Right lobe of liver (tissue), 6 donors: ENCODE measurements at places on chromosomes 6 and 20.

GRCh38 chr6:84635081-84635761 lies 129.2 kb downstream of the TBX18 start:
- DNase-seq: no peak

DNA sequence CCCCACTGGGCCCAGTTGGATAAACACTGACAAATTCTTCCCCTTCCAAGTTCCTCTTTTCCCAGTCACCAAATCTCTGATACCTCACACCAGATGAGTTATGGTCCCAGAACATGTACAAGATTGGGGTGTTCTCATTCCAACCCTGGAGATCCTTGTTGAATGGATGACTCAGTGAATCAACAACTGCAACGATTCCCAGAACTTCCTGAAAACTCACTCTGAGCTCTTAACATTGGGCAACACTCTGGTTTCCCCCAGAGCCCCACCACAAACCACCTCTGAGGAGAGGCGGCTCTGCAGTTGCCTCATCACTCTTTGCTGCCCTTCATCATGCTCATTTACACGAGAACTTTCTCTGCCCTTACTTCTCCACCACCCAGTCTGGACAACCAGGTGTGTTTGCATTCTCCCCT lies 115.2 kb downstream of the MRPL14 start:
- no peak for DNase-seq

DNA sequence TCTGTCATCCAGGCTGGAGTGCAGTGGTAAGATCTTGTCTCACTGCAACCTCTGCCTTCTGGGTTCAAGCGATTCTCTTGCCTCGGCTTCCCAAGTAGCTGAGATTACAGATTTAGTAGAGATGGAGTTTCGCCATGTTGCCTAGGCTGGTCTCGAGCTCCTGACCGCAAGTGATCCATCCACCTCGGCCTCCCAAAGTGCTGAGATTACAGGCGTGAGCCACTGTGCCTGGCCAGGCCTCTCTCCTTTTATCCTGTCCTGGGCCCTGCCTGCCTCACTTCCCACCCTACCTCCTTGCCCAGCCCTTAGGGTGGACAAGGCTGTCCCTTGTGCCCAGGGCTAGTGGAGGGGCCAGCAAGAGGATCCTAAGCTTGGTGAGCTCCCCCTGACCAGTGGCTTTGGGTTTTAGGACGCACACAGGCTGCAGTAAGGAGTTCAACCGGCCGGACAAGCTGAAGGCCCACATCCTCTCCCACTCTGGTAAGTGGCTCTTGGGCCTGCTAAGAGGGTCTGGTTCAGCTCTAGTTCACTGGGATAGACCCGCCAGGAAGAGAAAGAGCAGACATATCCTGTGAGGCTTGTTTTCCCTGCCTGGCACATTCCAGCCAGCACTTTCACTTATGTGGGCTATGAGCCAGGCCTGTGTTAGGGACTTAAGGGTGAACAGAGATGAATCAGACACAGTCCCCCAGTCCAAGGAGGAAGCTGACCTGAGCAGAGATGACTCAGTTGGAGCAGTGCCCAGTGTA lies 21.9 kb upstream of the CHMP4B start:
- peak; percentile 55 for DNase-seq

- no peak for DNase-seq
Measured at GRCh38 chr6:34657307-34657978, 39.1 kb downstream of the ILRUN start.

- DNase-seq: peak; percentile 11
Measured at GRCh38 chr6:41690541-41691330, 44.7 kb downstream of the TFEB start.

- no peak for DNase-seq
Measured at GRCh38 chr6:24273096-24273870, 84.6 kb downstream of the DCDC2 start.

DNA sequence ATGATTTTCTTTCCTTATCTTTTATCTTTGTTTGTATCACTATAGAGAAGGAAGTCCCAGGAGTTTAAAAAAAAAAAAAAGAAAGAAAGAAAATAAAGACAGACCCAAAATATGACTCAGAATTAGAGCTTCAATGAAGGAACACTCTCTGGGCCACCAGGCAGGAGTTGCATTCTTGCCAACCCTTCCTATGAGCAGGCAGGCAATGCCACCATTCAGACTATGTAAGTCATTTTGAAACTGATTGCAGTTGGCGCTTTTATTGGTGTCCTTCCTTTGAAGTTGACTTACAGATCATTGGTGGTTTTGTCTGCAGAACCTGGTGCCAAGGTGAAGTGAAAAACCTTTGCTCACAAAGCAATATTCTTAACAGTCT lies 50.3 kb downstream of the MYB start:
- DNase-seq: no peak

DNA sequence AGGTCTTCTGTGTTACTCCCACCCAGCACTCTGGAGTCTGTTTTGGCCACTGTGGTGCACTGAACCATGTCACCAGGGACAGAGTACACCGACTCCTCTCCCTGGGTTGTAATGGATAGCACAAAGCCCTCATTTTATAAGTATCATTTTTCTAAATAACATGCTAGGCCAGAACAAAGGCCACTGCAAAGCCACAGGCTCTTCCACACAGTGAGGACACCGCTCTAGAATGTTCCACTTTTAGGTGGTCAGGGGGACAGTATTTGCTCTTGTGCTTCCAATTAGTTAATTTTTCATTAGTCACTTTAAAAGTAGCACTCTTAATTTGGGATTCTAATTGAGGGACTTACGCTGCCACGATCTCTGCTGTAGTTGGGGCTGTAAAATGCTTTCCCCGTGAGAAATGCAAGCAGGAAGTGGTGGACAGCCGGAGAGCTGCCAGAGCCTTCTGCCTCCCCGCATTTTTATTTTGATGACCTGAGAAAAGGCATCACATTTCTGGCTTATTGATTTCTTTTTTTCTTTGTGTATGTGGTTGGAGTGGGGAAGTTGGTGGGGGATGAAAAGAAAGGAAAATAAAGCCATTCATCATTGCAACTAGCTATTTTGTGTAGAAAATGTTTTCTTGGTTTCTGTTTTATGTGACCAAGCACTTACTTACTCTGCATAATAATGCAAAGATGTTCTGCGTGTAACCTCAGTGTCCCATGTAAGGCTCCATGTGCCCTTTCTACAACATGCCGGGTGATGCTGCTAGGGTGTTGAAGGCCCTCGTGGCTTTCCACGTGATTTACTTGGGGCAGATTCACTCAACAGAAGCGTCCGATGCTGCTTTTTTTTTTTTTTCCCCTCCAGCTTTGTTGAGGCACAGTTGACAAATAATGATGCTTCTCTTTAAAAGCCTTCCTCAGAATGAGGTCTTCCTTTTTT lies 195.9 kb downstream of the SASH1 start:
- DNase-seq: no peak

DNA sequence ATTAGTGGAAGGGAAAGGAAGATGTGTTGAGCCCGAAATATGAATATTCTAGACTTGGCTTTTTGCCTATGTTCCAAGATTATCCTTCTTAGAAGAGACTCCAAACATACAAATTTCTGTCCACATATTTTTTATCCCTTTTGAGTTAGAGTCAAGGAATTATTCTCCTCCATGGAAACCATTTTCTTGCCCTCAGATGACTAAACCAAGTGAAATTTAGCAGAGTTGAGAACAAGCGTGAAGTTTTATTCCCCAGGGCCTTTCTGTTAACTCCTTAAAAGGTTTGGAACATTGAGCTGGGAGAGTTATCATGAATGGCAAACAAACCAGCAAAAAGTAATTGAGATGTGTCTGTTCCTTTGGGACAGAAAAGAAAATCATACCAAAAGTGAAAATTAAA lies 286.1 kb upstream of the PLCB4 start:
- DNase-seq: no peak

GRCh38 chr20:2692036-2692885 lies at the start of gene EBF4:
TSS of gene EBF4 (plus strand) at chr20:2692780. CDS start at chr20:2693646, 866 bp downstream.
- DNase-seq: peak; percentile 55

GRCh38 chr6:11012976-11013720 lies 31.0 kb downstream of the ELOVL2 start:
- DNase-seq: no peak

- no peak for DNase-seq
Measured at GRCh38 chr6:52102405-52102804, 15.0 kb upstream of the PKHD1 start.

DNA sequence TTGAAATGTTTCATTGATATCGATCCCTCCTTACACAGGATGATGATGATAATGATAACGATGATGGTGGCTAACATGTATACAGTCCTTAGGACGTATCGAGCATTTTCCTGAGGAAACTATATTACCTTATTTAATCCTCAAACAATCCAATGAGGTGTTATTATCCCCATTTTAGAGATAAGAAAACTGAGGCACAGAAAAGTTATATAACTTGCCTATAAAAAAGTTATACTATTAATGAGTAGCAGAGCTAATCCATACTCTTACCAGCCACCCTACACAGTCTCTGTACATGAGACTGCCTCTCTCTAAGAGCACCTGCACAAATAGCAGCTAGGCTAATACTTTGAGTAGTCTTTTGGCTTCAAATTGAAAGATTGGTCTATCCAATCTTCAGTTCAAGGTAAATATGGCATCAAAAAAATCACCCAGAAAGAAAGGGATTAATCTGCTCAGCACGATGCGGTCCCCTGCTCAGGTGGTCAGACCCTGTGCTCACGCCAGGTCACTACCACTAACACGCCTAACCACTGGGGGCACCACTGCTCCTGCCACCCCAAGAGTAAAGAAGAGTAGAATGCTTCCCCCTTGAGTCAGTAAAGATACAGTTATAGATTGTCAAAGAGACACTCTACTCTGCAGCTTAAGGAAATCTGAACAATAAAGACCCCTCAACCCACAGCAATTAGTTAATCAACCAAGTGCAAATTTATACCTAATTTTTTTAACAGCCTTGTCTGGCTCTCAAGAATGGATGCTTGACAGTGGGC lies 15.0 kb downstream of the GABBR1 start:
- no peak for DNase-seq

DNA sequence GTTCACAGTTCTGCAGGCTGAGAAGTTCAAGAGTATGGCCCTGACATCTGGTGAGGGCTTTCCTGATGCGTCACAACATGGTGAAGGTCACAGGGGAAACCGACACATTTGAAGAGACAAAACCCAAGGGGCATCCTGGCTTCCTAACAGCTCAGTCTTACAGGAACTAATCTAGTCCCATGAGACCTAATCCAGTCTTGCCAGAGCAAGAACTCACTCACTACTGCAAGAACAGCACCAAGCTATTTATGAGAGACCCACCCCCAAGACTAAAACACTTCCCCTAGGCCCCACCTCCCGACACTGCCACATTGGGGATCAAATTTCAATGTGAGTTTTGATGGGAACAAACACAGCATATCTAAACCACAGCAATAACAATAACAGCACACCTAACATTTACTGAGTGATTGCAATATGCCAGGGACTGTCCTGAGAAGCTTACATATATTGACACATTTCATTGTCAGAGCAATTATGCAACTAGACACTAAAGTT lies 46.6 kb downstream of the TPBG start:
- DNase-seq: no peak

DNA sequence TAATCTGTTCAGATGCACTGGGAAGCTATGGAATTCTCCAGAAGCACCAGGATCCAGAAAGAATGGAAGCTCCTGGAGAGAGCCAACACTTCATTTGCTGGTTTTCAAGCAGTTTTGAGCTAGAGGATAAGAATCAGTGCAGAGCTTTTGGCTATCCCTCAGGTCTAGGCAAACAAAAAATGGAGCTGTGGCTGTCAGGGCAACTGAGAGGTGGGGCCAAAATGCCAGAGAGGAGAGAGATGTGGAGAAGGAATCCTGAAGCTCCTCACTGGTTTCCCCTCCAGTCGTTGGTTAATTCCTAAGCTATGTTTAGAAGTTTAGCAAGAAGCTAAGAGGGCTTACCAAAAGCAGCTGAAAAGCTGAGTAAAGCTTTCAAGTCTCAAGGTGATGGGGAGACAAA lies 294.2 kb upstream of the JARID2 start:
- DNase-seq: no peak

GRCh38 chr20:4666001-4666479 lies 55.7 kb upstream of the PRND start:
- DNase-seq: no peak

DNA sequence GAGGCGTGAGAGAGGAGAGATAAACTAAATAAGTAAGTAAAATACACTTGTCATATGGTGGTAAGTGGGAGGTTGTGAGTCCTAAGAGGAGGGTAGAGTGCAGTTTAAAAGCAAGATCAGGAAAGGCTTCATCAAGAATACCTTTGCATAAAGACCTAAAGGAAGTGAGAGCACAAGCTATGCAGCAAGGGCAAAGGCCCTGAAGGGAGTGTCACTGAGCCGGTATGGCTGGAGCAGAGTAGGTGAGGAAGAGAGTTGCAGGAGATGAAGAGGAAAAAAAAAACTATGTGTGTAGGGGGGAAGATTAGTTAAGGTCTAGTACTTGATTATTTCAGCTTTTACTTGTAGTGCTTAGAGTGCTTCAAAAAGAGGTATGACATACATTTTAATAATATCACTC lies 11.0 kb downstream of the DNAAF9 start:
- DNase-seq: no peak

- no peak for DNase-seq
Measured at GRCh38 chr6:4041480-4041879, 37.5 kb downstream of the FAM217A start.

DNA sequence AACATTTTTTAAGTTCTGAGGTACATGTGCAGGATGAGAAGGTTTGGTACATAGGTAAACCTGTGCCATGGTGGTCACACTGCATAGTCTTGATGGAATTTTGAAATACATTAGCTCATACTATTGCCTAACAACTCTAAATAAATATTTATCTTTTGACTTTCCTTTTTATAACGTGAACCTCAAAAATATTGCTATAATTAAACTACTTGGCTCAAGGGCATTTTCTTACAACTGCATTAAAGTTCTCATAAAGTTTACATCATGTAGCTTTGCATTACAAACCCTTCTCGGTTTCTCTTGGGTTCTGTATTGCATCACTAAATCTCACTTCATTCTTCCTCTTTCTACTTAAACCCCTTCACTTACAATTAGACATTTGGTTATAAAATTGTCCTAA lies 636.0 kb upstream of the PTCHD4 start:
- no peak for DNase-seq

DNA sequence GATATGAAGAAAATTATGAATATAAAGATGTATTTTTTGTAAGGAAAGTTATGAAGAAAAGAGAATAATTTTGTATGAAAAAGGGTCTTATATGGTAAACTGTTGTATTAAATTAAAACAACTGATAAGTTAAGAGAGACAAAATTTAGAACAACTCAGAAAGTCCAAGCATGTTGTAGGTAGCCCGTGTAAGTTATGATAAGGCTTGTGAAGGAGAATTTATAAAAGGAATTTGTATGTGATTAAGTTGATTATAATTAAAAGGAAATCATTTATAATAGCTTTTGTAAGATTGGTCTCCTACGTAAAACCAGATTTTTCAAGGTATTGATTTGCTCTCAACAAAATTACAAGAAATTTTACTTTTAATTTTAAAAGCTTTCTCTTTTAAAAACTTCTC lies 1579.3 kb downstream of the HACE1 start:
- DNase-seq: no peak

GRCh38 chr6:80210618-80211017 lies 104.1 kb downstream of the BCKDHB start:
- no peak for DNase-seq

DNA sequence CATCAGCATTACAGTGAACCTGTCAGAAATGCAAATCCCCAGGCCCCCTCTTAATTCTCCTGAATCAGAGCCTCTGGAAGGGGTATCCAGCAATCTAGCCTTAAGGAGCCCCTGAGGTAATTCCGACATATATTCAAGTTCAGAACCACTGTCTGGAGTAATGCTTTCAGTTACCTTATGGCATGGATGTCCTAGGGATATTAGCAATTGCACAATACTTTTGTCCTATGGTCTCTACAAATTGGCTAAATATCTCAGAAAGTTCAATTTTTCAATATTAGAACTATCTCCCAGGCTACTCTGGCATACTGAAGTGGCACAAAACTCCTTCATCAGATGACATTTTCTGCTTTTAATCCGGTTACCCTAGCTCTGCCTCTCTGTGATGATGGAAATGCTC lies 6.4 kb downstream of the NSFL1C start:
- DNase-seq: no peak
